ENCODE measurements at places on chromosomes 2 and 18.
A peak's percentile ranks its signal among the peaks of the same experiment; 100 is the strongest.

DNA sequence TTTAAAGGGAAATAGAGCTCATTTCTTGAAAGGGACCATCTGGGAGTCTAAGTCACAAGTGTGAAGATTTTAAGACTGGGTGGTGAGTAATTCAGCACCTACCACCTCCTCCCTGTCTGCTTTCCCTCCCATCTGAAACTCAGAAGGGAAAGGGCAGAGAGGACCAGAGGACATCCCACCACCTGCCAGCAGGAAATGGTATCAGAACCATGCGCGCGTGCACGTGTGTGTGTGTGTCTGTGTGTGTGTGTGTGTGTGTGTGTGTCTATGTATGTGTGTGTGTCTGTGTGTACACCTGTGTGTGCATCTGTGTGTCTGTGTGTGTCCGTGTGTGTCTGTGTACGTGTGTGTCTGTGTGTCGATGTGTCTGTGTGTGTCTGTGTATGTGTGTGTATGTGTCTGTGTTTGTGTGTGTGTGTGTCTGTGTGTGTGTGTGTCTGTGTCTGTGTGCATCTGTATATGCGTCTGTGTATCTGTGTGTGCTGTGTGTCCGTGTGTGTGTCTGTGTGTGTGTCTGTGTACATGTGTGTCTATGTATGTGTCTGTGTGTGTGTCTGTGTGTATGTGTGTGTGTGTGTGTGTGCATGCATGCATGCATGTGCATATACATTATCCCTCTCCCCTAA lies 76.8 kb downstream of the ZFP36L2 start:
- DNase-seq = peak; percentile 69

DNA sequence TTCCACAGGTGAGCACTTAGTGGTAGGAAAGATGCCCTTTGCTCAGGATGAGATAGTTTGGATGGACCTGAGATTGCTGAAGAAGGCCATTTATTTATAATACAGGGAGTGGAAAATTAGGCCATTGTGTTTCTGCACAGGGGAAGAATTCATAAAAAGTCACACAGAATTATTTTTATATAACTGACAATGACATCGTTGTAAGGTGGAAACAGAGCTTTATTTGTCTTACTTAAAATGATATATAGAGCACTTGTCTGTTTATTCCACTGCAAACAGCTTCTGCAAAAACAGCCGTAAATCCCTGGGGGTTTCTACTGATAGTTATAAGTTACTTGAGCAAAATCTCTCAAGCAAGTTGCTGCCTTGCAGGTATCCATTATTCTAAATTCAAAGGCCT lies 158.1 kb upstream of the ZNF521 start:
- DNase-seq = no peak

DNA sequence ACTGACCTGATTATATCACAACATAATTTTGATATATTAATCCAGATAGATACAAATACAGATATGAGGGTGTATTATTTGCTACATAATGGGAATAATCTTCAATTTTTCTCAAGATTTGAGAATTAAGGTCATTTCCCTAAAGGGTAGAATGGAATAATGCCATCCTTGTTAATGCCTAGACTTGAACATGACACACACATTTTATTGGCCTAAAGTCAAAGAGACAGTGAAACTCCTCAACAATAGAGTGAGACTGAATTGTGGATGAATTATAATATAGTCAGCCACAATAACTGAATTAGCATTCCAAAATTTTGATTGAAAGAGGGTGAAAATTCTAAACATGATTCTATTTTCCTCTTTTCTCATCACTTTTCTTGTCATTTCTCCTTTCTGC lies 506.0 kb upstream of the CDH2 start:
- DNase-seq = no peak

DNA sequence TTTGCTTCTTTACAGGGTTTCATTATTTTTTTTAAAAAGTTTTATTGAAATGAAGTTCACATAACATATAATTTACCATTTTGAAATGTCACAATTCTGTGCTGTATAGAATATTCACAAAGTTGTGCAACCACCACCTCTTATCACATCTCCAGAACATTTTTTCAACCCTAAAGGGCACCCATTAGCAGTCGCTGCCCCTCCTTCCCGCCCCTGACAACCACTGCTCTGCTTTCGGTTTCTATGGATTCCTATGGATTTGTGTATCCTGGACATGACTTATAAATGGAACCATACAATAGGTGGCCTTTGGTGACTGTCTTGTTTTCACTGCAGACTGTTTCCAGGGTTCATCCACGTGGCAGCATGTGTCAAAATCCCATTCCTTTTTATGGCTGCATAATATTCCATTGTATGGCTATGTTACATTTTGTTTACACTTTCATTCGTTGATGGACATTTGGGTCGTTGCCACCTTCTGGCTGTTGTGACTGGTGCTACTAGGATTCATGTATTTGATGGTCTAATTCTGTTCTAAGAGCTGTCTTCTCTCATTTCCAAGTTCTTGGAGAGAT lies 52.6 kb downstream of the SH3BP4 start:
- DNase-seq = no peak

DNA sequence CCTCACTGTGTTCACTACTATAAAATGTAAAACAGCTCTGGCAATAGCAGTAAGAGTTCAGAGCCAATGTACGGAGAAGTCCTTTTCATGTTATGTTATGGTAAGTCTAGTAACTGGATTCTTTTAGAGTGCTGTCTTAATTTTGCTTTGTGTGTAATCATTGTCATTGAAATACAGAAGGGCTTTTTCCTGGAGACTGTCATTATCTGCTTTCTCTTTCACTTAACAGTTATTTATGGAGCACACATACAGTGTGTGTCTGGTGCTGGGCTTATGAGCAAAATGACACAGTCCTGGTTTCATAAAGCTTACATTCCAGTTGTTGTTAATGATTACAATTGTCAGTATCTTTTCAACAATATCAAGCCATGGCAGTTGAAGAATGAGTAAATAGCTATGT lies 95.5 kb downstream of the CCDC102B start:
- peak; percentile 21 for DNase-seq

DNA sequence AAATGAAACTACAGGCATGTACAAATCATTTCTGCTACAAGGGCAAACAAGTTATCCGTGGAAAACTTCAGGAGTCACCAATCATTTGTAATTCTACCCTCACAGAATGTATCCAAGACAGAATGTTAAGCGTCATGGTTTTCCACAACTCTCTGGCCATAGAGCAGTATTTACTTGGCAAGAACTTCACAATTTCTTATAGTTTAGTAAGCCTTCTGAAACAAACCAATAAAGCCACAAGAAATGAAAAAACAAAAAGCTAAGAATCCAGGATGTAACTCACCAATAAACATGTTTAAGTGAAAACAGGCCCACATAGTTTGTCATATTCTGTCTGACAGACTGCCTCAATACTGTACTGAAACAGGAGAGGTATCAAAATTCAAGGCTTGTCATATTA lies 70.3 kb downstream of the LNPK start:
- no peak for DNase-seq

GRCh38 chr2:102063941-102064678 lies 72.3 kb downstream of the IL1R2 start:
- no peak for DNase-seq

DNA sequence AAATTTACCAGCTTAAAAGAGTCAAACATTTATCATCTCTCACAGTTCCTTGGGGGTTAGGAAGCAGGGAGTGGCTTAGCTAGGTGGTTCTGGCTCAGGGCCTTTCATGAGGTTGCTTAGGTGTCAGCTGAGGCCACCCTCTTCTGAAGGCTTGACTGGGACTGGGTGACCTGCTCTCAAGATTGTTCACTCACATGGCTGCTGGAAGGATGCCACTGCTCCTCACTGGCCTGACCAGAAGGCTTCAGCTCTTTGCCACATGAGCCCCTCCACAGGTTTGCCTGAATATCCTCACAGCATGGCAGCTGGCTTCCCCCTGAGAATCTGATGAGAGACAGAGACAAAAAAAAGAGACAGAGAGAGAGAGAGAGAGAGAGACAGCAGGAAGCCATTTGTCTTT lies 17.3 kb upstream of the RNF152 start:
- DNase-seq = no peak

DNA sequence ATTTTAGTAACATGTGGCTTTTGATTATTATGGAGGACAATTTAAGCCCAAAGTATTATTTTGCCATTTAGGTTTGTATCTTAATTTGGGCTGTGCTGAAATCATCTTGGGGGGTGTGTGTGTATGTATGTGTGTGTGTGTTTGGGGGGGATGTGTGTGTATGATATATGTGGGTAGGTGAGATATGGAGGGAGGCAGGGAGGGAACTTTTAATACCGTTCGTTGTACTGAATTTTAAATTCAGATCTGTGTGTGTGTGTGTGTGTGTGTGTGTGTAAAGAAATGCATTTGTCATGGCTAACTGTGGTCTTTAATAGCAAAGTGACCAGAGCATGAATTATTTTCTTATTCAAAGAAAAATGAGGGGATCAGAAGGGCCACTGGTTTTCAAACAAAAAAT lies 113.7 kb downstream of the LTBP1 start:
- no peak for DNase-seq

- DNase-seq = peak; percentile 61
Measured at GRCh38 chr2:237072067-237072931, 13.4 kb upstream of the COPS8 start.

- no peak for DNase-seq
Measured at GRCh38 chr2:136496966-136497365, 268.4 kb upstream of the THSD7B start.

DNA sequence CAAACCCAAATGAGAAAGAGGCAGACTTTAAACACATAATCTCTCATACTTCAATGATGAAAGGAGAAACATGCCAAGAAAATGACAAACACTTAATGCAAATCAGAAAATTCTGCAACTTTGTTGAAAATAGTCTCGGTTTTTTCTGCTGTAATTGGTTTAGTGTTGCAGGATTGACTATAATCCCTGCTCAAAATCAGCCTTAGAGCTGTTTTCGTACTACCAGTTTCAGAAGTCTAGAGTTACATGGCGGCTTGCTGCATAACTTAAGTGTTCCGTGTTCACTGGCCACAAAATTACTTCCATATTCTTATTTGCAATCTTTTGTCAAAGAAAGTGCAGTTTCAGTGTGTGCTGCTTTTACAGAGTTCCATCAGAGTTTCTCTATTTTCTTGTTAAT lies 48.9 kb upstream of the ITGAV start:
- no peak for DNase-seq

GRCh38 chr2:42978887-42979415 lies 186.6 kb upstream of the HAAO start:
- no peak for DNase-seq

DNA sequence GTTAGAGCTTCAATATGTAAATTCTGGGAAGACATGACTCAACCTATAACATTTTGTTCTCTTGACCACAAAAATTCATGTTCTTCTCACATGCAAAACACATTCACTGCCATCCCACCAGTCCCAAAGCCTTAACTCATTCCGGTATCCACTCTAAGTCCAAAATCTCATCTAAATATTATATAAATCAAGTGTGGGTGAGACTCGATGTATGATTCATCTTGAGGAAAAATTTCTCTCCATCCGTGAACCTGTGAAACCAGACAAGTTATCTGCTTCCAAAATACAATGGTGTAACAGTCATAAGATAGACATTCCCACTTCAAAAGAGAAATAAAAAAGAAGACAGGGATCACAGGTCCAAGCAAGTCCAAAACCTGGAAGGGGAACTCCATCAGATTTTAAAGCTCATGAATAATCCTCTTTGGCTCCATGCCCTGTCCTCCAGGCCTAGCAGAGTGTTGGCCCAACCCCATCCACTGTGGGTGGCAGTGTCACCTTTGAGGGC lies 101.3 kb downstream of the RAD51AP2 start:
- DNase-seq = no peak

GRCh38 chr18:23887035-23887434 lies 127.5 kb upstream of the TTC39C start:
- no peak for DNase-seq

GRCh38 chr2:128754246-128754724 lies 435.6 kb upstream of the HS6ST1 start:
- peak; percentile 91 for DNase-seq

DNA sequence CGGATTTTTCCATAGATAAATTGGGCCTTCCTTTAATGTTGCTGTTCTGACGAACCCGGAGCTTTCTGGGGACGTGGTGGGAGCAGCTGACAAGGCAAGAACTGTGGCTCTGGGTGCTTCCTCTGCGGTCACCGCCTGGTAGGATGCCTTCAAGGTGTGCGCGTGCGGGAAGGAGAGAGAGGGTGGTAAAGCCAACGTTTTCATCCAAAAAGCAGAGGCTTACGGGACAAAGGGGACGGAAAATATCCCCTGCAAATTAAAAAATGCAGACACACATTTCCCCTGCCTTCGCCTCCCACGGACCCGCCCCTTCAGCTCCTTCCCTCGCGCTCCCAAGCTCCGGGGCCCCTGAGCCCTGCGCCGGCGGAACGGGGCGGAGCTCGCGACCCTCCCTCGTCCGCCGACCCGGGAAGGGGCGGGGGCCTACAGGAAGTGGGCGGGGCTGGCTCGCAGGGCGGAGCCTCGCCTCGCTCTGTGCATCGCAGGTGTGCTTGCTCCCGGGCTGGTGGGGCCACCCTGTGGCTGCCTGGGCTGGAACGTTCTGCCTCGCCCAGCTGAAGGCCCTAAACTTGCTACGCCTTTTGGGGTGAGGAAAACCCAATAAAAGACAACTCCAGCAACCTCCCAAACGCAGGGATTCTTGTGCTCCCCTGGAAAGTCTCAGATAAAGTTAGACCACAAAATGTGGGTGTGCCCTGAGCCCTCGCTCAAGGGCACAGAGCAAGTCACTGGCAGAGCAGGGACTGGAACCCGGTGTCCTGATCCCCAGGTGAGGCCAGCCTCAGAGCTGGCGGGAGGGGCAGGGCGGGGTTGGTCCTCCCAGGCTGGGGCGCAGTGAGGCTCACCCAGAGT lies 25.4 kb upstream of the SLC66A3 start:
- DNase-seq = peak; percentile 60

Data from GM12865 (cell line).